ENCODE measurements at places on chromosomes 3 and 15.

DNA sequence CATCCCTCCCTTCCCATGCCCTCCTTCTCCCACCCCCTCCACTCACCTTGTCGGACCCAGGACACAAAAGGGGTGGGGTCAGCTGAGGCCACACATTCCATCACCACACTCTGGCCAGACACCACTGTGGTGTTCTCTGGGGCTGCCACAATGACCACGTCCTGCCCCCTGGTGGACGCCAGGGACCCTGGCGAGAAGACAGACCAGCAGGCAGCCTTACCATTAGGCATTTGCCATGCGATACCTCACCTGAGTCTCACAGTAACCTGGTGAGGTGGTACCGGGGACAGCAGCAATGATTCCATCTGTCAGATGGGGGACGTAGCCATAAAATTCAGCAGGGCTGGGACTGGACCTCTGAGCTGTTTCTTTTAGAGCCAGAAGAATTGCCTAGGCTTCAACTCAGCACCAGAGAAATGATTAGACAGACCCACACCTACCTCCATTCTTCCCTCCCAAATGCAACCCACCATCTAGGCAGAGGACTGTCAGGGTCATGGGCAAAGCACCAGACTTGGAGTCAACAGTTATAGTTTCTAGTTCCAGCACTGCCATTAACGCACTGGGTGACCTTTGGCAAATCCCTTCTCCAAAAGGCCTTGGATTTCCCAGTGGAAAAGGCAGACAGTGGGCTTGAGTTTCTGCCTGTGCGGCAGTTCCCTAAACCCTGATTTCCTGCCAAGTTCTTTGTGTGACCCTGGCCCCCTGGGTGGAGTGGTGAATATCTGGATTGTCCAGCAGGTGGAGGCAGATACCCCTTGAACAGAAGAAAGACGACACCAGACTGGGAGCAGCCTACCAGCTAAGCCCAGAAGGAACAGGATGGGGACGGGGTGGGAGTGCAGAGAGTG is 21.8 kb downstream of the IGDCC4 start:
- peak; percentile 97 for DNase-seq

DNA sequence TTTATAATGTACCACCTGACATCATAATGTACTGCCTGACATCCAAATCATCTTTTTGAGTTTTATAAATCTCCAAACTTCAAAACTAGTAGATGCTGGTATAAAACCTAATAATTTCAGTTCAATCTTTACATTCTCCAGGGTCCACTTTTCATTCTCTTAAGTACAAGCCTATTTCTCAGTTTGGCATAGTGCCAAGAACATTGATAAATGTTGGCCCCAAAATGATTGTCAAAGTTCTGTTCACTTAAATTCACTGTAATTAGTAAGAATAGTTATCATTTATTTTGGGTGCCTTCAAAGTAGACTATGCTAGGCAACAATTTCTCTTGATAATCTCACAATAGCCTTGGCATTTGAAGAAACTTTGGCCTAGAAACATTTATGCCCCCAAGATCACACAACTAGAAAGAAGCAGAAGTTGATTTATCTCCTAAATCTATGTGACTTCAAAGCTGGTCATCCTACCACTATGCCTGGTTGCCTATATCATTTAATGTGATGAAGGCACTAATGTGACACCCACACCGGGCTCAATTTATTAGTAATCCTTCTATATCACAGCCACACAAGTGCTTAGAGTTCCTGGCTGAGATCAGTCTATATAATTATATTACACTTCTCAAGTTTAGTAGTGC is 101.7 kb downstream of the ZNF609 start:
- no peak for DNase-seq

- peak; percentile 70 for DNase-seq
Measured at GRCh38 chr3:3800685-3801493, 1.7 kb downstream of the LRRN1 start.

- DNase-seq: no peak
Measured at GRCh38 chr3:58518291-58518789, 18.6 kb downstream of the ACOX2 start.

- DNase-seq: no peak
Measured at GRCh38 chr3:178152031-178152806, 384.0 kb upstream of the KCNMB2 start.

DNA sequence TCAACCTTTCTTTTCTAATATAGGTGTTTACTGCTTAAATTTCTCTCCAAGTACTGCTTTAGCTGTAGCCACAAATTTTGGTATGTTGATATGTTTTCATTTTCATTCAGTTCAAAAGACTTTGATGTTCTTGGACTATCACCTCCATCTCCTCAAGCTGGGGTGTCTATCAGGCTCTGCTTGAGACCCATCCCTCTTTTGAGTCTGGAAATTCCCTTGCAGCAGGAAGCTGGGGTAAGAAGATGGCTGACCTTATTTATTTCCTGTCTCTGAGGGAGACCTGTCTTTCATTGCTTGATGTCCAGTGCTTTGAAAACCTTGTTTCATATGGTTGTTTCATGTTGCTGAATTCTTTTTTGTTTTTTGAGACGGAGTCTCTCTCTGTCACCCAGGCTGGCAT is 60.5 kb upstream of the ADPGK start:
- no peak for DNase-seq

- DNase-seq: peak; percentile 8
Measured at GRCh38 chr3:43048470-43048869, 57.4 kb downstream of the POMGNT2 start.

DNA sequence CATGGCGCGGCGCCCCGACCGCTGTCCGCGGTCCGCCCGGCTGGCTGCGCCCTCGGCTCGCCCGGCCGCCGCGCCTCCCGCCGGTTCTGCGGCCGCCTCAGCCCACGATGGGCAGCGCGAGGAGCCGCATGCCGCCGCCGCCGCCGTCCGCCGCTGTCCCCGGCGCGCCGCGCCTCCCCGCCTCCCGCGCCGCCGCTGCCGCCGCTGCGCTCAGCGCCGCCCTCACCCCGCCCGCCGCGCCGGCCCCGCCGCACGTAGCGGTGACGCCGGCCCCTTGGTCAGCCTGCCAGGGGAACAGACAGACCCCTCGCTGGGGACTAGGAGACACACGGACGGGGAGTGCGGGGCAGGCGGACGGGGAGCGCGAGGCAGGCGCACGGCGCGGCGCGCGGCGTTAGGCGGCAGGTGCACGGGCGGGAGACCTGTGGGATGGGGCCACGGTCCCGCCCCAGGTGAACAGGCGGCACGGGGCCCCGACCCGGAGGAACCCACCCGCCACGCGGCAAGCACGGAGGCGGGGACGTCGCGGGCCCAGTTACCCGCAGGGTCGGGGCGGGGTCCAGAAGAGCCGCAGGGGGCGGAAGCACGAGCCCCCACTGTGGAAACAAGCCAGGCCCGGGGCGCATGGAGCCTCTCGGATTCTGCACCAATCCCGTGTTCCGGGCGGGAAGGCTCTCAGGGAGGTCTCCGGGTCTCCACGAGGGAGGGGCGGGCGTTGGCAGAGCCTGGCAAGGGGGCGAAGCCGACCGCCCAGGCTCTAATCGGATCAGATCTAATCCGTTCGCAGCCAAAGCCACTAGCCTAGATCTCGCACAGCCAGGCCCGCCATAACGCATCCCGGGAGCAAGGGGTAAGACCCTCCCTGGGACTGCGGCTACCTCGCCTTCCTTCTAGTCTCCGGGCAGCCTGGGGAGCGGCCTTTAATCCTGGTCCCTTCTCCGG is at the start of gene CSPG5:
CSPG5 (minus strand) TSS at position 175 of the 942 bp plus-strand sequence; CDS start at position 3, 172 bp downstream.
- peak; percentile 78 for DNase-seq

GRCh38 chr15:94240480-94240879 is 9.1 kb downstream of the MCTP2 start:
- no peak for DNase-seq

GRCh38 chr3:198030125-198030524 is 70.1 kb downstream of the LMLN start:
- no peak for DNase-seq

GRCh38 chr15:78673476-78673875 is 32.5 kb upstream of the CHRNB4 start:
- peak; percentile 39 for DNase-seq

All from endodermal cell (in vitro differentiated cells).